ENCODE measurements at places on chromosomes 5 and 9.

DNA sequence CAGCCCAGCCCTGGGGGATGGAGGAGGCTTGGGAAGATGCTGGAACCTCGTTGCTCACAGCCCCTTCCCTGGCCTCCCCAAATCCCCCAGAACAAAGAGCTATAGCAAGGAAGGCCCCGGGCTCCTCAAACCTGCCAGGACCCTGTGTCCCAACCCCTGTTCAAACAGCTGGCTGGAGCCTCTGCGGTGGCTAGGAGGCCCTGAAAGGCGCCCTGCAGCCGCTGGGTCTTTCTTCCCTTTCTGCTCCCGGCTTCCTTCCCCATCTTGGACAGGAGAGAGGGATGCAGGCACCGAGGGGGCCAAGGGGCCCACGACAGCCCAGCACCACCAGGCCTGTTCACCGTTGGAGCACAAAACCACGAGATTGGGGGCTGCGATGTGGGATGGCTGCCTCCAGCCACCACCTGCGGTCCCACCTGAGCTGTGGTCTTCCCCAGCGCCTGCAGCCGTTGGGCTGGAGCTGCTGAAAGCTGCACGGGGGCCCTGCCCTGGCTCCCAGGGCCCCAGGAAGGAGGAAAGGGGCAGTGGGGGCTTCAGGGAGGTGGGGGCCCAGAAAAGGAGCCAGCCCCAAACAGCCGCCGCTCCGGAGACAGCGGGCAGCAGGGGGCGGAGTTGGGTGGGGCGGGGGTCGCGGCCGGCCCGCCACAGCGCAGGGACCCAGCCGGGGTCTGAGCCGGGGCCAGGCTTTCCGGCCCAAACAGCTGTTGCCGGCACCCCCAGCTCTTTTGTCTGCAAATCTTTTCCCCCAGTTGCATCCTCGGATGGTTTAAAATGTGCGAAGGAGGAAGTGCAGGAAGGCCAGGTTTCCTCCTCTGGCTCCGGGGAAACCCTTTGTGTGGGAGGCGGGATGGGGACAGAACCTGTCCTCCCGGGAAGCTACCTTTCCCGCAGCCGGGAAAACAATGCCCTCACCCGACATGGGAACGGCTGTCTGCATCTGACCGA, 16.1 kb downstream of the NOTCH1 start:
- no peak for DNase-seq

DNA sequence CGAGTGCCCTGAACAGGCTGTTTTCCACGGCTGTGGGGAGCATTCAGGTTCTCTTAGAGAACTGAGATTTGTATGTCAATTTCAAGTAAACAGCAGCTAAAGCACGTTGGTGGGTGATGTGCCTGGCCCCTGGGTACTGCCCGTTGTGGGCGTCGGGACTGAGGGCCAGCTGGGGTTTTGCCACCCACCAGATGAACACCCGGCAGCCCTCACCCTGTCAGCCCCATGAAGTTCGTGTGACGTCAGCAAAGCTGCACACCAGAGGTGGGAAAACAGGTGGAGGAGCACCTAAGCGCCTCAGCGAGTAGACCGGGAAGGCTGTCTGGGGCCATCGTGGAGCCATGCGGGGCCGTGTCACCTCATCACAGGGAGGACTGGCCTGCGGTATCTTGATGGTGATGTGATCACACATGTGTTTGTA, 9.2 kb downstream of the CEP72 start:
- no peak for DNase-seq

DNA sequence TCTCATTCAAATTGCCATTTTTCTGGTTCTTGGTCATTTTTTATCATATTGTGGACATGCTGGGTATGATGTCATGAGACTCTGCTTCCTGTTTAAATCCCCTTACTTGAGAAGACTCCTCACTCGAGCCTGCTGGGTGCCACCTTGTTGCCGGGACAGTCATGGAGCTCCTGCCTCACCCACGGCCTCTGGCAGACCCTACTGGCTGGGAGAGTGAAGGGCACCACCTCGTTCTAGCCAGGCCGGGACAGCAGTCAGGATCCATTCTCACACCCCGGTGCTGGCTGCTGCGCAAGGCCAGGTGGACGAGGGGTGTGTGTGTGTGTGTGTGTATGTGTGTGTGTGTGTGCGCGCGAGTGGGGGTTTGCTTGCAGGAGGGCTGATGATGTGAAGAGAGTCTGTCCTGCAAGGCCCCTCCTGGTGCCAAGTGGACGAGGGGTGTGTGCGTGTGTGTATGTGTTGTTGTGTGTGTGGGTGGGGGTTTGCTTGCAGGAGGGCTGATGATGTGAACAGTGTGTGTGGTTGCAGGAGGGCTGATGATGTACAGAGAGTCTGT, 4.4 kb downstream of the CEP72 start:
- DNase-seq = peak; percentile 21

DNA sequence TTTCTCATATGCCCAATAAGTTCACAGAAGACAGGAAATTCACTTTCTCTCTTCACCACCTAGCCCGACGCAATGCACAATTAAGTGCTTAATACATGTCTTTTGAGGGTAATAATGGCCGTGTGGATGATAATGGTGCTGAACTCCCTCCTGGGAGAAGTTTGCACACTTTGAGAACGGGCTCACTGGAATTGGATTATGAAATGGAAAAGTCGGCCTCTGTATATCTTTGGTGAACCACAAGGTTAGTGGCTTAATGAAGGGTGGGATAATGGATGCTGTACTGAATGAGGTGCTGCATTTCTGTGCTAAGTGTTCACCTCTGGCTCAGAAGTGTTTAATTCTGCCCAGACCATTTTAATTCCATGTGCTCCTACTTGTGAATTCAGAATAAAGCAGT, 207.5 kb downstream of the IRX2 start:
- DNase-seq = no peak

GRCh38 chr9:137140151-137141012, 1.4 kb downstream of the GRIN1 start:
- no peak for DNase-seq

DNA sequence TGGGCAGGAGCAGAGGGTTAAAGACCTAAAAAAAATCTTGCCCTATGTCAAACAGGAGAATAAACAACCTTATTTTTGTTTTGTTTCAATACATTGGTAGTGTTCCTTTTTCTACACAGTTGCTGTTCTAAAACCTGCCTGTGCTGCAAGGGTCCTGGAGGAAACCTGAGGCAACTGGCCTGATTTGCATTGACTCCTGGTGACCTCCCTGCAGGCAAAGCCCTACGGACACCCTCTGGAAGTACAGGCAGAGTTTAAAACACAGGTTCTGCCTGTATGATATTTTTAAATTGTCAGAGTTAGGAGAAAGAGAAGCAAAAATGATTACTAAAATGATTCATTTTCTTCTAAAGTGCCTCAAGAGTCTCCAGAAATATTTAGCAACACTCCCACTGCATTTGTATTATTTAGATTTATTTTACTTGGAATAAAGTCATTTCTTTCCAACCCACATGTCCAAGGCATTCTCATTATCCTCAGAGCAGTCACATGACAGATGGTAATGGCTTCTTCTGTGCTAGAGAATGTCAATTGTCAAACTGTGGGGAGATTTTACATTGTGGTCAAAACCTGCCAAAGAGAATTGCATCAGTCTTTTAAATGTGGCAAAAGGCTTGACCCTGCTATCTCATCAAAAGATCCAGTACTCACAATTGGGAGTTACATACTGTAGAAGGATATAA, 559.6 kb downstream of the CETN3 start:
- no peak for DNase-seq

DNA sequence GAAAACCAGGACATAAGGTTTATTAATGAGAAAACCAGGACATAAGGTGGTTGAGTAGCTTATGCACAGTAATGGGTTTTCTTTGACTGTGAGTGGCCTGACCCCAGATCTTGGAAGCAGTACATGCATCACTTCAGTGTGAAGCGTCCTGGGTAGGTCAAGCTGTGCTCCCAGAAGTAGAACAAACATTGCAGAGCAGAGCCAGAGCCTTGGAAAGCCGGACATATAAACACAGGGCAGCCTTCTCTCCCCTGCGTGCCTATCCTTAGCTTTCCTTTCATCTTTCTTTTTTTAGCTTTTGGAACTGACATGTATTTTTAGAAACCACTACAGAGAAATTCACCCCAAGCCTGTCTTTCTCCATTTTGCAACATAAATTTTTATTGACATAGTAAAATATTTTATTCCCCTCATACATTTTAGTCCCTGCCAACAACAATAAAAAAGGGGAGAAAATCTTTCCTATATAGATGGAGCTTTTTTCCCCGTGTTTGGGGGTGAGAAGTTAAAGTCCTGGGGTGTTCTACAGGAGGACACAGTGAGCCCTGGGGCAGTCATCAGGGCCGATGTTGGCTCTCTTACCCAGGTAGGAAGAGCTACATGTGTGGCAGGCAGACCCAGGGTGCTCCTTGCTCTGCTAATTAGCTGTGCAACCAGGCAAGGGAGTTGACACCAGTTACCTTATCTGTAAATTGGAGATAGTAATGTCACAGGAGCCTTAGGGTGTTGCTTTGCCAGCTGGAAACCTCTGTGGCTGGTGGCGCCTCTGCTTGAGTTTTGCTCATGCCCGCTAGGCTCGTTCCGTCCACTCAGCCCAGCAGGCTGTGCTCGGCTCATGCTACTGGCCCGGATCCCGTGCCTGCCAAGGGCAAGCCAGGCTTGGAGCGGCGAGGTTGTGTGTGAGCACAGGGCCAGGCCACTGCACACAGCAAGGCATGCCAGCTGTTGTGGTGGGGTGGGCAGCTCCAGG, 389.6 kb downstream of the KDM4C start:
- DNase-seq = no peak

Measured in CD4-positive, alpha-beta T cell (primary cell).